ENCODE measurements at places on chromosomes 5 and 9. TPM values are rescaled to one million over a fixed set of nuclear protein-coding genes. Genes with fewer than 3 reads are reported as not detected.

DNA sequence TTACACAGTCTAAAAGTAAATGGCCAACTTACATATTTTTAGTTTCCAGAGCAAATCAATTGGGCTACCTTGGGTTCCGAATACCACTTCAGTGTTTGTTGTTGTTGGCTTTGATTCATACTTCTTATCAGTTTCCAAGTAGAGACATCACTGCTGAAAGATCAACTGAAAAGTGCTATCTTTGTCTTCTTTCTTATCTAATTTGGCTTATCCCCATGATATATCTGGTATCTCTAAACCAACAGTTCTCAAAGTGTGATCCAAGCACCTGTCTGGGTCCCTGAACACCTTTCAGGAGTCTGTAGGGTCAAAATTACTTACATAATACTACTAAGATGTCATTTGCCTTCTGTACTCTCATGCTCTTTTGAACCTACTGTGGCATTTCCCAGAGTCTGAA lies 200.0 kb downstream of the PARP8 start:
- DNase-seq = no peak

DNA sequence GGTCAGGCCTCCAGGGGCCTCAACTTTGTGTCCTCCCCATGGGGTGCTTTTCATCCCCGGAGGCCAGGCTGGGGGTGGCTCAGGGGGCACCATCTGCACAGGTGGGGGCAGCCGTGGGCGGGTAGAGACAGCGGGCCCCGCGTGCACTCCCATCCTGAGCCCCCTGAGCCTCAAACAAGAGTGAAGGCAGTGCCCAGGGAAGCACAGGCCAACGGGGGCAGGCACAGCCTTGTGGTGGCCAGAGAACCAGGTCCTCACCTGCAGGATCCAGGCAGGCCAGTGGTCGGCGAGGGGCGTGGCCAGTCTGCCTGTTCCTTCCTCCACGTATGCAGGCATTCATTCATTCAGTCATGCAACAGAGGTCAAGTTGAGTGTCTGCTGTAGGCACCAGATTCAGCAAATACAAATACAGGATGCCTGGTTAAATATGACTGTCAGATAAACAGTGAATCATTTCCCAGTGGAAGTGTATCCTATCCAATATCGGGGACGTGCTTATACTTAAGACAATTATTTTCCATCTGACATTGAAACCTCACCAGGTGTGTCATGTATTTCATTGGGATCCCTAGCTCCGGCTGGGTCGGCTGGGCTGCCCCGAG lies 22.3 kb downstream of the KCNT1 start:
- DNase-seq = no peak

DNA sequence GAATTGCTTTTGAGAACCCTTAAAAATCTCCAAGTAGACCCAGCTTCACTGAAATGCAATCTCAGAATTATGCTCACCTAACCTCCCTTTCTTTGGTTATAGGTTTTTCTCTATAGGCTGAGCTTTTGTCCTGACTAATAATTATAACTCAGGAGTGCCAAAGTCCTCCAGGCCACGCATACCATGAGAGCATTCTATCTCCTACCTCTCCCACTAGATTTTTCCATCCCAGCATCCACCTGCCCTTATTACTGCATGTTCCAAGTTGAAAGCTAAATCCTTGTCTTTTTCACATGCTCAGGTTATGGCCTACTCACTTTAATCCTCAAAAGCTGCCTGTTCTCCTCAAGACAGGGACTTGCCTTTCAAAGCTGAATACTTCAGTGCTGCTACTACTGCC lies 22.1 kb downstream of the ZNF346 start:
- DNase-seq = no peak

DNA sequence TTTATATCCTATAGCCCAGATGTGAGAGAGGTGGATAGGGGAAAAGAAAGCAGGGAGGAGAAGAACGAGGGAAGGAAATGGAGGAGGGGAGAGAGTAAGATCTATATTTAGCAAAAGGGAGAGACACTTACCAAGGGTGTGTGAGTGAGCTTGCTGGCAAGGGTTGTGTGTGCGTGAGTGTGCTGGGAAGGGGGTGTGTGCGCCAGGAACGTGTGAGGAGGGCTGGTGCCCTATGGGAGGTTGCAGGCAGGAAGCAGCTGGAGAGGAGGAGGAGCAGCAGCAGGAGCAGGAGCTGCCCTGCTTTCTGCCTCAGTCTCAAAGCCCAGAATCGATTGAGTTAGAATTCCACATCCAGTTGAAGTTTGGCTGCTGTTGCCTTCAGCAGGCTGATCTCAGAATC lies 148.3 kb upstream of the RUSC2 start:
- DNase-seq = peak; percentile 23

- DNase-seq = no peak
These were observed 20.5 kb downstream of the ZNF131 start for GRCh38 chr5:43141211-43141610.

- no peak for DNase-seq
These were observed 119.7 kb upstream of the RAD23B start for GRCh38 chr9:107163370-107163769.

DNA sequence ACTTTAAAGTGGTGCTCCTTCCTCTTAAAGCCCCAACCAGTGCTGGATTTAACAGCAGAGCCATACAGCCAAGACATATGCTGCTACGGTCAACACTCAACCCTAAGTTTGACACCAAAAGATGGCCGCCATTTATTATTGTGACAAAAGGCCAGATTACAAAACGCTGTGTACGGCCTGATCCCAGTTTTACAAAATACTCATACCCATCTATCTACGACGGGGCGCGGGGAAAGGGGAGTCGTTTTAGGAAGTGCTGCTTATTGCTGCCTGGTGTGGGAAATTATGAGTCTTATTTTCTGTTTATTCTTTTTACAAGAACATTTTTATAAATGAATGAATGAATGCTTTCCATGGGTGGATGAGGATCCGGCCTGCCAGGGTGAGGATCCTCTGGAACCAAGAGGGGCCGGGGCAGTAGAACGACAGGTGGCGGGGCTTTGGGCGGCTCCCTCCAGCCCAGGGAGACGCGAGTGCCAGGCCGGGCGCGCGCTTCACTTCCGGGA lies 457 bp upstream of the IDNK start:
- DNase-seq = no peak

Gene NEK6
- 6.7 TPM for total RNA-seq

Gene LMX1B
- total RNA-seq = 1.9 TPM

Measured in ascending aorta (tissue), 2 donors.